ENCODE measurements at places on chromosomes 5 and 9. TPM values are rescaled to one million over a fixed set of nuclear protein-coding genes. Genes with fewer than 3 reads are reported as not detected.

DNA sequence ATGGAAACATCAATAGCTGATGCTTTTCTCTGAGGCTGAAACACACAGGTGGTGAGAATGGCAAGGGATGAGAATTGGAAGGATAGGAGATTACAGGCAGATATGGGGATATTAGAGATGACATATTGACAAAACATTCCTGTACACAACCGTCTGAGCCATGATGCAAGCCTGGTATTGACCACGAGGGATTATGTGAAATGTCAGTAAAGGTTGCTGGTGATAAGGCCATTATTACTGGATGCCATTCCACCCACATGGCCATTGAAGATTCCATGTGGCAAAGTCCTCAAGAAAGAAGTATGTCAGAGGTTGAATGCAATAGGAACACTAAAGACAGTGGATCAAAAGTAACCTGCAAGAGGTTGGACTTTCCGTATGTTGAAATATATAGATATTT, 15.7 kb downstream of the GRAMD2B start:
- DNase-seq: no peak

- DNase-seq: no peak
These were observed 174.7 kb upstream of the NFIB start for GRCh38 chr9:14488421-14489190.

DNA sequence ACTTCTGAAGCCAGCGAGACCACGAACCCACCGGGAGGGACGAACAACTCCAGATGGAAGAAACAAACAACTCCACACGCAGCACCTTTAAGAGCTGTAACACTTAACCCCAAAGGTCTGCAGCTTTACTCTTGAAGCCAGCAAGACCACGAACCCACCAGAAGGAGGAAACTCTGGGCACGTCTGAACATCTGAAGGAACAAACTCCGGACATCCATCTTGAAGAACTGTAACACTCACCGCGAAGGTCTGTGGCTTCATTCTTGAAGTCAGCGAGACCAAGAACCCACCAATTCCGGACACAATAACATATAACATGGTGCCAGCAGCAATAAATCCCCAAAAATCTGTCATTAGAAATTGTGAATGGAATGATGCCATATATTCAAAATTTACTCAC, 180.9 kb downstream of the TLE1 start:
- DNase-seq: no peak

DNA sequence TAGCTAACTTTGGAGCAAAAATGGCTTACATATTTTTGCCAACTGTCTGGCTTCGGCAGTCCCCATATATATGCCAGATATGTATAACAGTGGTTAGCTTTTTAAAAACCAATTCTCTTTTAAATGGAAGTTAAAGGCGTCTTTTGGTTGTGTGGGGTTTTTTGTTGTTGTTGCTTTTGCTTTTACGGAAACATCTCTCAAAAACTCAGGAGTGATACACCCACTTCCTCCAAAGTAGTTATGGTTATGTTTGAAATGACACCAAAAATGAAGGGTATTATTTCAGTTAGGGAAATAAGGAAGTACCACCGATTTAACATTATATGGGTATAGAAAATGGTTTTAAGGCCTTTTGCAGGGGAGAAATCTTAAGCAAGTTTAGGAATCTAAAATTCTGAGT, 2.3 kb downstream of the CNOT8 start:
- DNase-seq: no peak

PCDHGC3 gene
- total RNA-seq: 16.1 TPM

SLC28A3 gene
- 4.3 TPM for total RNA-seq

- DNase-seq: peak; percentile 73
These were observed 2.3 kb downstream of the P4HA2 start for GRCh38 chr5:132225165-132226032.

GRM6 gene
- total RNA-seq: not detected

- DNase-seq: no peak
These were observed 41.9 kb upstream of the PLPP6 start for GRCh38 chr9:4620057-4620765.

- no peak for DNase-seq
These were observed 1495.2 kb downstream of the MAT2B start for GRCh38 chr5:165000479-165001190.

DNA sequence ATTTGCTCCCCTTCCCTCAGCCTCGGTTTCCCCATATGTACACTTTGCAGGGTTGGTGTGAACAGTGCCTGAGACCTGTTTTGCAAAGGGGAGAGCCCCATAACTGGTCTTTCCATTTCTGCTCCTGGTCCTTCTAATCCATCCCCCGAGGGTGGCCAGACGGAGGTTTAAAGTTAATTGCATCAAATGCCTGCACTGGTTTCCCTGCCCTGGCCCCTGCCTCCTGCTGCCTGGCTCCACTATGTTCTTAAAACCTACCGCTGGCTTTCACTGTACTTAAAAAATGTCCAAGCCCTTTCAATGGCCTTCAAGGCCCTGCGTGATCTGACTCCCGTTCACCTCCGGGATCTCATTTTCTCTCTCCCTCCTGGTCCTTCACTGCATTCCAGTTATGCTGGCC, 183.0 kb downstream of the RGS3 start:
- DNase-seq: no peak

DNA sequence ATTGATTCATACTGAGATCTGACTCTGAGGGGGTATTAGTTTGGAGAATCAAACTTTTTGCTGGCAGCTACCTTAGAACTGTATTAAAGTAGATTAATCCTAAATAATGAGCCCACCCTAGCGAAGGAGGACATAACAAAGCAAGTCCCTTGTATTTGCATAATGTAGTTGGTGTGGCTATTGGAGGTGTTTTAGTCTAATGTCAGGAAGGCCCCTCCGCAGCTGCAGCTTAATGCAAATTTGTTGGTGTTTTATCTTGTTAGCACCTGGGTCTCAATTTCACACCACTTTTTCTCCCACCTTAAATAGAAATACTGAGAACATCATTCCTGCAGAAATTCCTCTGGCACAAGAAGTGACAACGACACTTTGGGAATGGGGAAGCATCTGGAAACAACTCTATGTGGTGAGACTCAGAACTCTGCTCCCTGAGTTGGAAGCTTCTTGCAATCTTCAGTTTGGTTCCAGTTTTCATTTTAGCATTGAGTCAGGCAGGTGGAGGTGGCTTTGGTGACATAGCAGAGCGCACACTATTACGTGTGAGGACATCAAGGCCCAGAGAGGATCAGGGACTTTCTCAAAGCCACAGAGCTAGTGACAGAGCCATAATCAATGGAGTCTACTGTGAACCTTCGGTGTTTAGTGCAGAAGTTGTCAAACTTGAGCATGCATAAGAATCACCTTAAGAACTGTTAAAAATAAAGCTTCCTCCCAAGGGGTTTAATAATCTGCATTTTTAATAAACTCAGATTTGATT, 33.9 kb downstream of the DOCK2 start:
- DNase-seq: no peak

KCNV2 gene
- not detected for total RNA-seq

SNAPC4 gene
- total RNA-seq: 19.1 TPM

TRIM7 gene
- total RNA-seq: 17.9 TPM

NFIB gene
- 47.0 TPM for total RNA-seq

- no peak for DNase-seq
These were observed 54.0 kb upstream of the ROR2 start for GRCh38 chr9:92004045-92004392.

FGF1 gene
- 0.78 TPM for total RNA-seq

PCDHB16 gene
- total RNA-seq: 2.1 TPM

DNA sequence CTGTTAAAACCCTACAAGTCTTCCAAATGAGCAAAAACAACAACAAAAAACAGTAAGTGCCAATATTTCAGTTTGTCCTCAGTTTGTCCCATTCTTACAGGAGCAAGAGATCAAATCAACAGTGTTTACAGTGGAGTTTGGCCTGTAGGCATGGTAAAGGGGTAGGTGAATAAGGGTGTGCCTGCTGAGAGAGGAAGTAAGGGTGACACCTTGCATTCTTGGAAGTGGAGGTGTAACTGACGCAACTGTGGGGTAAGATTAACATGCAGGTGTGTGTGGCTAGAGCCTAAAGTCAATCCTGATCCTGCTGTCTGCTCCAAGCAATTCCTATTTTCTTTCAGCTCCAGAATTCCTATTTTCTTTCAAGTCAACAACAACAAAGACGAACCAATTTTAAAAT, 43.4 kb downstream of the PFDN1 start:
- no peak for DNase-seq

DNA sequence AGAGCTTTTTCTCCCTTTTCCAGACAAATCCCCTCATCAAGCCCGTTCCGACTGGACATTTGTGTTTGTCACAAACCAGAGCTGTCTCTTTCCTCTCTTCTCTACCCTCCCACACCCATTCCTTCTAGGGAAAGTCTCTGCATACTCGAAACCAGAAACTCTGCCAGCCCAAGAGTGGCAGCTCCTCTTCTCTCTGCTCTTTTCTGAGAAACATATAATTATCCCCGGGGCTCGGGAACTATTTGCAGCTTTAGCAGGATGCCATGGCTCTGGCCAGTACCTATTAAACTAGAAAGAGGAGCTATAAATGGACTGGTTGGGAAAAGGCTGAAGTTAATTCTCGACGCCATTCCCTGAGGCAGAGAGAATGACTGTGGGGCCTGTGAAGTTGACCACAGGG, 82.6 kb downstream of the SH3PXD2B start:
- no peak for DNase-seq

GRCh38 chr5:167699432-167699831, 592.0 kb upstream of the WWC1 start:
- DNase-seq: no peak

PELO gene
- total RNA-seq: 8.3 TPM

- DNase-seq: no peak
These were observed 94.5 kb downstream of the LMNB1 start for GRCh38 chr5:126871441-126871840.

SLCO6A1 gene
- total RNA-seq: not detected

DNA sequence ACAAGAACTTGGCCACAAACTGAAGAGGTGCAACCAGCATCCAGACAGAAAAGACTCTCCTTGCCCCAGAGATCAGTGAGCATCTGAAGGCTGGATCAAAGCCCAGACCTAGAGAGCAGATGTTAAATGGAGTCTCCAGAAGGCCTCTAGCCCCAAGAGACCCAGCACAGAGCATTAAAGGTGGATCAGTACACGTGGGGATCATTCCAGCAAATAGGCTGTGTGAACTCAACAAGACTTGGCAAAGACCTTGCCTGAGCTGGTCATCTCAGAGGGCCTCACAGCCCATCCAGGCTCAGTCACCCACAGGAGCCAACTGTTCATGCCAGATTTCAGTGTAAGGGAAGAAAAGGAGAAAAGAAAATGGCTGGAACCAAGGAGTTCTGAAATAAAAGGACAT, 214.0 kb downstream of the ENC1 start:
- DNase-seq: no peak

GRCh38 chr5:91281401-91281800, 101.7 kb downstream of the ARRDC3 start:
- DNase-seq: no peak

GRCh38 chr5:173880306-173880985, 7.7 kb upstream of the CPEB4 start:
- no peak for DNase-seq

- DNase-seq: no peak
These were observed 27.2 kb downstream of the NDUFAF2 start for GRCh38 chr5:60972231-60972630.
